ENCODE measurements at places on chromosomes 6 and 20.

DNA sequence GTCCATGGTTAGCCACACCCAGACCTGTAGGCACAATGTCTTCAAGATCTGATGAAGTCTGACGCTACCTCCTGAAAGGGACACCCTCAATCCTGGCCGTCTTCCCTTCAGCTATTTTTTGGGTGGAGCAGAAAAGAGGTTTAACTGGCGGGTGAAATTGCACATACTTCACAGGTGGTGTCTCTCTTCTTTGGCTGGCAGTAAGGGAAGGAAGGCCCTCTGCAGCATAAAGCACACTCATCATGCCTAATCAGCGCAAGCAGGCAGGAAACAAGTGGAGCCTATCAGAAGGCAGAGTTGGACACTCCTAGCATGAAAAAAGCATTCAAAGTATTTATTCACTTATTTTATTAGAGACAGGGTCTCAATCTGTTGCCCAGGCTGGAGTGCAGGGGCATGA lies 32.9 kb downstream of the PNLDC1 start:
- no peak for DNase-seq

- no peak for DNase-seq
Measured at GRCh38 chr6:157861184-157861583, 38.1 kb downstream of the SNX9 start.

GRCh38 chr20:41110930-41111577 lies 26.3 kb upstream of the PLCG1 start:
- DNase-seq = no peak

GRCh38 chr6:56282391-56282790 lies 35.0 kb upstream of the COL21A1 start:
- no peak for DNase-seq

DNA sequence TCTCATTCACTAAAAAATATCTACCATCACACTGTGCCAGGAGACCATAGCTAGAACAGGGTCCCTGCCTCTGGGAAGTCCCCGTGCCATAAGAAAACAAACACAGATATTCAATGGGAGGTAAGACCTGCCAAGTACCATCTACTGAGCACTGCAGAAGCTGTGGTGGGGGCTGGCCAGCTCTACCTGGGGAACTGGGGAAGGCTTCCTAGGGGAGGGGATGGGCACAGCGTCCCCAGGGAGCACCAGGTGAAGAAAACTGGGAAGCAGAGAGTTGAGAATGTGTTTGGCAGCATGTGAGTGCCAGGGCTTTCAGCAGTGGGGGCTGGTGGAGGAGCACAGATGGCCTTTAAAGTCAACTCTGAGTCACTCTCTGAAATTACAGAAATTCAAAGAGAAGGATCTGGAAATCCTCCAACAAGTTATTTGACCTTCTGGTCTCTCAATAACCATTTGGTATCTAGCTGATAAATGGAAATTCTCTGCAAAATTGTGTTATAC lies 85.2 kb downstream of the SHLD1 start:
- DNase-seq = peak; percentile 24

GRCh38 chr6:31474871-31475286 lies 23.1 kb upstream of the MICB start:
- DNase-seq = no peak

DNA sequence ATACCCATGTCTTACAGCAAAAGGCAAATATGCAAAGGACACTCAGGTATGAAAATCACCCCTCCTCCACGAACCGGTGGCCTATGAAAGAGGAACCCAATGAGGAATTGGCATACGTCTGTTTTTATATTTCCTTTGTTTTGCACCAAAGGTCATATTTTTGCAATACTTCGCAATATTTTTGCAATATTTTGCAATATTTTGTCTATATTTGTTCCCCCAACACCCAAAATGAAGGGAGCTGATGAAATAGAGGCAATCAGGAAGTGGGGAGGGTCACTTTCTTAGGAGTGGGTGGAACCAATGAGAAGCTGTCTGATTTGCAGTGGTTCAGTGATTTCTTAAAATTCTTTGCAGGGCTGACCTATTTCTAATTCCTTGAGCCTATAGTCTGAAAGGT lies 296.8 kb upstream of the TSHZ2 start:
- DNase-seq = peak; percentile 3

DNA sequence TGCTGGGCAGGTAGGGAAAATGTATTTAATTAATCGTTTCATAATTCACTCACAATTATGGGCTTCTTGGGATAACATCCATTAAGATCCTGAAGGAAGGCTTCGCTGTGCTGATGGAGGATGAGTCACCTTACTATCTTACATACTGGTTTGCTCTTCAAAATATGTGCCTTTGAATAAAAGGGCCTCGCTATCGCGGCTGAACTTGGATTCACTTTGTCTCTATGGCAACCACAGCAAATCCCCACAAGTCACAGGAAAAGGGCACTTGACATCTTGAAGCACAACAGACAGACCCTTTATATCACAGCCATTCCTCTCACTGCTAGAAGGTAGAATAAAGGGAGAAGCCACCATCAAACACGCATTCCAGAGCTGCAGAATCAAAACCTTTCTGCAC lies 141.3 kb upstream of the MYLIP start:
- DNase-seq = no peak

DNA sequence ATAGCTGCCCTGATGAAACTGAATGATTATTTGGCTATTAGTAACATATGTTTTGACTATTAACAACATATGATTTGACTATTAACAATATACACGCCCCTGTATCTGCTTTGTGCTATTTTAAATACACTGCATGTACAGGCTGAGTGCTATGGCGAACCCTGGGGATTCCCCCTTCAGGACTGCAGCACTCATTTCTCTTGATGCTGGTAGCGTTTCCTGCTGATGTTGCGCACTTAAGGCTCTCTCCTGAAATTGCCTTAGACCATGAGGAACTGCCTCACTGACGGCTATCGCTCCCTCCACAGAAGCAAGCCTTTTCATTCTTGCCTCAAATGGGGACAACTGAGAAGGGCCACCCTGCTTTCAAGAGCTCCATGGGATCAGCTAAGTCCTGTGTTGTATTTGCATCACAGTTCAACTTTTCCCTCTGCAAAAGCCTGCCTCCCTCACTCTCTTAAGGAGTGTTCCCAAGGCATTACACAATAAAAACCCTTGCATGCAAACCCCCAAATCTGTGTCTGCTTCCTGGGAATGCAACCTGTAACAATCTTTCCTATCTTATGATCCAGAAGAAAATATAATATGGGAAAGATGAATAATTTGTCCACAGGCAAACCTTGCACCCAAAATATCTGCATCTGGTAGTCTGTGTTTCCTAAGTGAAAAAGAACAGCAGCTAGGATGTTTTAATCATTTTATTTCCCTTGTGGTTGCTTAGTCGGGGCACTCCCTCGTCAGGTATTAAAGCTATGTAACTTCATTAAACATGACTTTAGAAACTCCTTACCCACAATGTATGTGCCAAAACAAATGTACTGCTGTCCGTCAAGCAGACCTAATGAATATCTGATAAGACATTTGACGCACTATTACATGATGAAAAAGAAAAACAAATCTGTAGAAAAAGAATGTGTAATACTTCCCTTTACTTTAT lies 456.4 kb downstream of the COL12A1 start:
- no peak for DNase-seq

DNA sequence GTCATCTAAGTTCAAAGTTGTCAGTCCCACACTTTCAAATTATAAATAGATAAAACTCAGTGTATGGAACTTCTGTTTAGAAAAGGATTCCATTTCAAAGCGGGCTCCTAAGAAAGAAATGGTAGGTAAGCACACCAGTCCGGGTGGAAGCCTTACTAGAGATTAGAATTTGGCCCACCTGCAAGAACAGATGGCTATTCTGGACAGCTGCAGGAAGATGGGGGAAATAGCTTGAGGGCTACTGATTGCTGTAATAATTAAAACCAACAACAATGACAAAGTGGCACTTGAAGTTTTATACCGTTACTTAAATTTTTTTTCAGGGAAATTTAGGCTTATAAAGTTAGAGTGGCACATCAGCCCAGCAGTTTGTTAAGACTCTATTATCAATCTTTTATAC lies 83.3 kb downstream of the HIVEP2 start:
- DNase-seq = no peak

- DNase-seq = no peak
Measured at GRCh38 chr6:105596284-105596755, 193.4 kb upstream of the PREP start.

DNA sequence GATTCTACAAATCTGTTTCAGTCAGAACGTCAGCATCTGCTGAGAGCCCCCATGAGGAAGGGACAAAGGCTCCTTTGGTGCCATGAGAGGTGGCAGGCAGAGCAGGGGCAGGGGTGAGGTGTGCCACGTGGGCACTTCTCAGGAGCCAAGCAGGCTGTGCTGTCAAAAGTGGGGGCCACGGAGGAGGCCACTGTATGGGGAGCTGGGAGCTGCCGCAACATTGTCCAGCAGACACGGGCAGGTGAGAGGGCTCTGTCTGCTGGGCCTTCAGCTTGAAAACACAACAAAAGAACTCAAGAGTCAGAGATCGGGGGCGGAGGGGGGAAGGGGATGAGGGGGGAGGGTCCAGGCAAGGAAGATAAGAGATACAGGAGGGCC lies 21.6 kb upstream of the FOXP4 start:
- DNase-seq = no peak

DNA sequence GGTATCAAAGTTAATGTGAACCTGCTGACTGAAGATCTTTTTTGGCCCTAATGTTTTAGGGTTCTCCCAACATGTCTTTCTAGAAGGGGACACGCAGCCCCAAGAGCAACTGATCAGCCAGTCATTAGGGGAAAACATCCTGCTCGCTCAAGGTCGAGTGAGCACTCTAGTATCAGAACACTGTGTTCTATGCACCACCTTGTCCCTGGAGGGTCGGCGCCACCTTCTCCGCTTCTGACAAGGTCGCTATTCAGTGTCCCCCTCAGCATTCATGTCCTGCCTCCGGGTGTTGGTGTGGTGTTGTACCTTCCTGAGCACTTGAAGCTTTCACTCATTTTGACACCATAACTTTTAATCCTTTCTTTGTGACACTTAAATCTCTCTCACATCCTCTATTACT lies 331.2 kb upstream of the KCNQ5 start:
- DNase-seq = no peak

DNA sequence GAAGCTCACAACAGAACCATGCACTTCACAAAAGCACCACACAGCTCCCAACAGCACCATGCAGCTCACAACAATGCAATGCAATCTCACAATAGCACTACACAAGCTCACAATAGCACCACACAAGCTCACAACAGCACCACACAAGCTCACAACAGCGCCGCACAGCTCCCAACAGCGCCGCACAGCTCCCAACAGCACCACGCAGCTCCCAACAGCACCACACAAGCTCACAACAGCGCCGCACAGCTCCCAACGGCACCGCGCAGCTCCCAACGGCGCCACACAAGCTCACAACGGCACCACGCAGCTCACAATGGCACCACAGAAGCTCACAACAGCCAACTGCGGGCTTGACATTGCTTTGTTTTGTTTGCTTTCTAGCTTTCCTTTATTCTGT lies 198.1 kb downstream of the DLL1 start:
- no peak for DNase-seq

- DNase-seq = no peak
Measured at GRCh38 chr6:119170447-119171087, 92.1 kb upstream of the FAM184A start.

DNA sequence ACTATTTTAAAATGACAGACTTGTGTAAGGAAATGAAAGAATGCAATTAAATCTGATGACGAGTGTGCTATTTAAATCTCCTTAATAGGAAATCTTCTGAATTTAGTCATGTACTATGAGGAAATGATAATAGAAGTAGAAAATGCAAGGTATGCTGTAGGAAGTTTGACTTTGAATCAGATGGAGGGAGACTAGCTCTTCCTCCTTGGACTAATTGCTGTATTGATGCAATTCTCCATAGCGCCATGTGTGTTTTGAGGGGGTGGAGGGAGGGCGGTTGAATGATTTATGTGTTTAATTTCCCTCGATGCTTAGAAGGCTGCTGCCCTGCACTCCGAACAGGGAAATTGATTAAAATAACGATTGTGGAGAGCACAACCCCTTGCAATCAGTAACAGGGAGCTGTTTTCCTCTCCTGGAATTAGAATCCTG lies 214.4 kb upstream of the PRND start:
- DNase-seq = no peak

DNA sequence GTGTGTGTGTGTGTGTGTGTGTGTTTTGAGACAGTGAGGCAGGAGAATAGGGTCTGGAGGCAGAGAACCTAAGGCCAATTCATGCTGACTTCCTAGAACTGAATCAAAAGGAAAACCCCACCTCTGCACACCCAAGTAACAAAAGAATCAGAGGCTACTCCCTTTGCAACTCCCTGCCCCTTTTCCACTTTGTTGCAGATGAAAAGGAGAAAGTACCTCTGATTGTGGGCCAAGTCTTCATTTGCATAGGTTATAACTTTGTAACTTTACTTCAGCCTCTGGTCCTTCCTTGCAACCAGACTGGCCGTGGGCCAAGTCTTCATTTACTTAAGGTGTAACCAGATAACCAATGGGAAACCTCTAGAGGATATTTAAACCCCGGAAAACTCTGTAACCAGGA lies 168.8 kb downstream of the EYA2 start:
- DNase-seq = no peak

GRCh38 chr20:48431653-48432493 lies 395.9 kb downstream of the PREX1 start:
- no peak for DNase-seq

DNA sequence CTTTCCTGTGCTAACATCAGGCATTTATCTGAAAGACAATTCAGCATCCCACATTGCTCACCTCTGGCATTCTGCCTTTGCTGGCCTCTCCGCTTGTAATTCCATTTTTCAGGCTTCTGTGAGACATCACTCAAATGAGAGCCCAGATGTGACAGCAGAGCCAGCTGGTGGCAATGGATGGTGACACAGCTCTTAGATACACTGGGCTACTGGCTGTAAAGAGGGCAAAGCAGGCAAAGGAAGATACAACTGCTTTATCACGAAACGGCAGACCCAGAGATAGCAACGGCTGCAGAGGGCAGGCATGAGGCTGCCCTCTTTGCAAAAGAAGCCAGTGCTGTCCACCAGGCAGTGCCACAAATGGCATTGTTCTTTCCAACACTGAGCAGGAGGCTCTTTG lies 329.8 kb downstream of the KIF16B start:
- DNase-seq = no peak

DNA sequence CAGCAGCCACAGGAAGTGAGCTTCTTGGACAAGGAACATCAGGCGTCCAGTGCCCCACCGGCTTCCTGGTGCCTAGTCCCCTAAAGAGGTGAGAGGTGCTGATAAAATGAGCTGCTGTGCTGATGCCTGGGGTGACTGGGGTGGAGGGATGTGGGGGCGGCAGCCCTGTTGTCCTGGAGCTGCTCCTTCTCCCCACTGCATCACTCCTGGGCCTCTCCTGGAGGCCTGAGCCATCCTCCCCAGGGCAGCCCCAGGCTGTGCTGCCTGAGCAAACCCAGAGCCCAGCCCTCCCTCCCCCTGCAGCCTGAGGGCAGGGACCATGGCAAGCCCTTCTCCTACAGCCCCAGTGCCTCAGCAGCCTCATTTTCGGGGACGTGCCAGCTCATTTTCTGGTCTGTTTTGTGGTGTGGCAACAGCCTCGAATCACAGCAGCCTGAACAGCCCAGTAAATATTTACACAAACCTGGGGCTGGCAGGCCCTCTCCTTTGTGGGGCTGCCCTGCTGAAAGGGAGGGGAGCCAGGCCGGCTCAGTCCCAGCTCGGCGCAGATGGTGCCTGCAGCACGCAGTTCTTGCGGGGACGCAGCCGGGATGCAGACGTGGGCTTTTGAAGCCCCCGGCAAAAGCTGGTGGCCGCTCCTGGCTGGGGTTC lies 259.9 kb downstream of the DLL1 start:
- DNase-seq = no peak

GRCh38 chr6:47631797-47632196 lies 66.6 kb upstream of the ADGRF4 start:
- no peak for DNase-seq

- no peak for DNase-seq
Measured at GRCh38 chr20:54321352-54322087, 113.6 kb downstream of the PFDN4 start.

- no peak for DNase-seq
Measured at GRCh38 chr6:165837948-165838745, 175.1 kb upstream of the PDE10A start.
